ENCODE measurements at places on chromosomes 4 and X.

- no peak for DNase-seq
These were observed 71.8 kb downstream of the C4orf33 start for GRCh38 chr4:129167640-129168260.

DNA sequence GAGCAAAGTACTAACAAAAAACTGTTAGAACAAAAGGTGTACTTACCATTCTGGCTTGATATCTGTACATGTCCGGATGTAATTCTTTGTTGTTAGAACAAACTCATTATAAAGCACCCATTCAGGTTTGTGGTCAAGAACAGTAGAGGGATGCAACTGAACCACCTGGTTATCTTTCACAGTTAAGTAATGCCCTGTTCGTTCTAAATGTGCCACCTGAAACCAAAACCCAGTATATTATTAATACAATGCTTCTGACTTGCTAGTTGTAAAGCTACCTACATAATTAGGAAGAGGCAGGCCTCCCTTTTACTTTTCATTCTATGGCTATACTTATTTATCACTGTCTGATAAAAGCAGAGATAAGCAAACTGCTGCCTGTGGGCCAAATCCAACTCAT lies 54.8 kb downstream of the DHX15 start:
- DNase-seq: no peak

DNA sequence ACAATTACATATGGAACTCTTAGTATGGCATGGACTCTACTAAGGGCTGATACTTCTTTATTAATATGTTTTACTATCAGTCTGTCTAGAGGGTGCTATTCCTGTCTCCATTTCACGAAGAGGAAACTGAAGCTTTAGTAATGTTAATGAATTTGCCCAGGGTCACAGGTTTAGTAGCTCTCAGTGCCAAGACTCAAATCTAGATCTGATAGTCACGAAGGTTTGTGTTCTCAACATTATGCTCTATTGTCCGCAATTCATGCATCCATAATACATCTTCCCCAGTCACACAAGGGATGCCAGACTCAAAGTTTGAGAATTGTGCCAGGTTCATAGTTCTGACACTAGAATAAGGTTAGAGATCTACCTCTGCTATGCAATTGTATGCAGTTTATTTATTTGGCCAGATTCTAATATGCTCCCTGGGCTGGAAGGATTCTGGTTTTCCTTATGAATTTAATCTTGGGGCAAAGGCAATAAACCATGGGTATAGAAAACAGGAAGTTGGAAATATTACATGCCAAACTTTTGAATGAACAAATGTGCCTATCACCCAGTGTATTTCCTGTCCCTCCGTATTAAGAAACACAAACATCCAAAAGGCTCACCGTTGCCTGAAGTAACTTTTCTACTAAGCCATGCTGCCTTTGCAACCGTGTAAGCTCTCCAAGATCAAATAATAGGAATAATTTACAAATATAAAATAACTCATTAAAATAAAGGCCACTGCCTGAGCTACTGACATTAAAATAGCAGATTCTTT lies 478.5 kb downstream of the INPP4B start:
- no peak for DNase-seq

DNA sequence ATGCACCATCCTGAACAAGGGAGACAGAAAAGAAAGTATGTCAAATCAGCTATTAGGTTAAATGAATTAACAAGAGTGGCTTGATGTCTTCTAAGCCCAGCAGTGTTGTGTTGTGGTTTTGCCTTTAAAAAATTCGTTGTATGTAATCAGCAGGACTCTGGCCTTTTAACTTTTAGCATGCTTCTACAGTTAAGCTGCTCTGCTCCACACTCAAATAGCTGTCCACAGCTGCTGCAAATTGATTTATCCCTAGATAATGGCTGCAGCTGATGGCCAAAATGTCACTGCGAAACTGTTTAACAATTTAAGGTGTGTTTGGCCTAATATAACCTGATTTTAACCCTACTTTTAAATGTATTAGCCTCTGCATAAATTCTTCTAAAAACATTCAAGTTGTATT lies 85.8 kb downstream of the CXXC4 start:
- DNase-seq: no peak
